ENCODE measurements at places on chromosomes 2 and 18.

- no peak for DNase-seq
These were observed 695.3 kb downstream of the SATB2 start for GRCh38 chr2:198762441-198762840.

GRCh38 chr2:138779406-138779780, 797 bp downstream of the NXPH2 start:
- no peak for DNase-seq

- DNase-seq: no peak
These were observed 60.7 kb upstream of the KIF5C start for GRCh38 chr2:148814143-148814859.

GRCh38 chr2:119760237-119760955, 674 bp downstream of the PTPN4 start:
- no peak for DNase-seq

- DNase-seq: no peak
These were observed 1.5 kb upstream of the SPTBN1 start for GRCh38 chr2:54454548-54455130.

GRCh38 chr18:51121597-51121857, 76.0 kb downstream of the MEX3C start:
- no peak for DNase-seq

- no peak for DNase-seq
These were observed 54.2 kb upstream of the FRZB start for GRCh38 chr2:182920631-182921056.

- no peak for DNase-seq
These were observed 39.5 kb downstream of the NIFK start for GRCh38 chr2:121697108-121697631.

DNA sequence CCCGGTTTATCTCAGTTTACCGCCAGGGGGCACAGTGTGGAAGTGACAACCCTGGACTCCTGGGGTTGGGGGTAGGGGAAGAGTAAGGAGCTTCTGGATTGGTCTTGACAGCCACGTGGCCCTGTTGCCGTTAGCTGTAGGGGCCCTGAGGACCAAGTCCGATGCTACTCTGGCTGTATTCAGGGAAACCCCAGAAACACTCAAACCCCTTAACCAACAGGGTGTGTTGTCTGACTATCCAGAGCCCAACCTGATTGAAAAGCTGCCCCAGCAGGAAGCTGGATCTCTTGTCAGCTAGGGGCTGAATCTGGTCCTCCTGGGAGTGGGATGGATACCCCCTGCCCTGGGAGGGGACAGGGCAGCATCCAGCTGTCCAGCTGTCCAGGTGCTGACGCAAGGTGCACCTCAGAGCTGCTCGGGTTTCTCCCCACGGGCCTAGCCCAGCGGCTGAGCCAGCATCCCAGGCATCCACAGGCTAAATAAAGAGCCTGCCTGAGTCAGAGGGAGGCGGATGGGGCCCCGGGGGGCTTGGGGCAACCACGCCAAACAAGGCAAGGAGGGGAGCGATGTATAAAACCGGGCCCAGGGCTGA, 3.1 kb upstream of the GMPPA start:
- no peak for DNase-seq

DNA sequence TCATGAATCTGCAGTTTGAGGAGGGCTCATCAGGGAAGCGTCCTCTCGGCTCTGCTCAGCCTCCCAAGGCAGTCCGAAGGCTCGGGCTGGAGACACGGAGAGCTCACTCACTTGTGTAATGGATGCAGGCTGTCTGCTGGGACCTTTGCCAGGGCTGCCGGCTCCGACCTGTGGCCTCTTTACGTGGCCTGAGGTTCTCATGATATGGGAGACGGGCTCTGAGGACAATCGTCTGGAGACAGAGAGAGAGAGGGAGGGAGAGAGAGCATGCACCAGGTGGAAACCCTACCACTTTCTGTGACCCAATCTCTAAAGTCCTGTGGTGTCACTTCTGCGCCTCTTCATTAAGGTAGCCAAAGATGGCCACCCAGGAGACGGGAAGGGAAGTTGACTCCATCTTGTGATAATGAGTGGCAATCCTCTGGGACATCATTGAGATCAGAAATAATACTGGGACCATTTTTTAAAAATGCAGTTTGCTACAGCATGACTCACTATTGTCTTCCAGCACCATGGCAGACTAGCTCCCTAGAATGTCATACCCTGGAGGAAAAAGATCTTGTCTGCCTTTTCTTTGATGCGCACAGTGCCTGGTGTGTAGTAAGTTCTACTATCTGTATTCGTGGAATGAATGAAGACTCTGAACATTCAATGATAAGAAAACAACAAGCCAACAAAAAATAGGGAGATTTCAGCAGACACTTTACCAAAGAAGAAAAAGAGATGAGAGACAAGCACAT, 60.2 kb downstream of the CD8B2 start:
- no peak for DNase-seq

- DNase-seq: no peak
These were observed 132.2 kb downstream of the FMNL2 start for GRCh38 chr2:152466980-152467676.

- DNase-seq: no peak
These were observed 183.9 kb downstream of the NBAS start for GRCh38 chr2:15377202-15377601.

DNA sequence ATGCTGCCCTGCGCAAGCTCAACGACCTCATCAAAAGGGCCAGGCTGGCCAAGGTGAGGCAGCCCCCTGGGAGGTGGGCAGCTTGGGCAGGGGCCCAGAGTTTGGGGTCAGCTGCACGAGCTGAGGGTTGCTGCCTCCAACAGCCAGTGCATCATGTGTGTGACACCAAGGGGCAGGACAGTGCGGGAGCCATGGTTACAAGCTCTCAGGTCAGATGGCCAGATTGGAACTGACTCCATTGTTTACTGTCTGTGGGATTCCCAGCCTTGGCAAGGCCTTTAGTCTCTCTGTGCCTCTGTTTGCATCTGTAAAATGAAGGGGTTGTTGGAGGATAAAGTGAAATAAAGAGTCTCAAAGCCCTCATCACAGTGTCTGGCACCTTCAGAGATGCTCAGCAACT, 26.9 kb downstream of the EHD3 start:
- DNase-seq: no peak

- DNase-seq: no peak
These were observed 33.5 kb upstream of the CRIM1 start for GRCh38 chr2:36322108-36322507.

GRCh38 chr2:164457271-164457670, 164.0 kb downstream of the GRB14 start:
- DNase-seq: no peak

DNA sequence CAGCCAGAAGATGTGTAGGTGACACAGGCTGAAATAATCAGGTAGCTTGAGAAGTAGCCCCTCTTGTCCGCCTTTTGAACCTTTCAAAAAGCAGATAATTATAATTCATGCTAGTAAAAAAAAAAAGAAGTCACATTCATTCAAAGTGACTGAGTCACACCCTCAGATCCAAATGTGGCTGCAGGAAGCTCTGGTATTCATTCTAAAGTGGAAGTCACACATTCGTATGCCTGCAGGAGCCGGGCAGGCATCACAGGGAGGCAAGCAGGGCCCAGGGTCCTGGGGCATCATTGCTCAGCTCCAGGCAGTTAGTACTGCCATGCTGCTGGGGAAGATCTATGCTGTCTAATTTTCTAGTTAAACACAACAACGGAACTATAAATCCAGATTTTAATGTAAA, 21.7 kb upstream of the RAB11FIP5 start:
- no peak for DNase-seq

DNA sequence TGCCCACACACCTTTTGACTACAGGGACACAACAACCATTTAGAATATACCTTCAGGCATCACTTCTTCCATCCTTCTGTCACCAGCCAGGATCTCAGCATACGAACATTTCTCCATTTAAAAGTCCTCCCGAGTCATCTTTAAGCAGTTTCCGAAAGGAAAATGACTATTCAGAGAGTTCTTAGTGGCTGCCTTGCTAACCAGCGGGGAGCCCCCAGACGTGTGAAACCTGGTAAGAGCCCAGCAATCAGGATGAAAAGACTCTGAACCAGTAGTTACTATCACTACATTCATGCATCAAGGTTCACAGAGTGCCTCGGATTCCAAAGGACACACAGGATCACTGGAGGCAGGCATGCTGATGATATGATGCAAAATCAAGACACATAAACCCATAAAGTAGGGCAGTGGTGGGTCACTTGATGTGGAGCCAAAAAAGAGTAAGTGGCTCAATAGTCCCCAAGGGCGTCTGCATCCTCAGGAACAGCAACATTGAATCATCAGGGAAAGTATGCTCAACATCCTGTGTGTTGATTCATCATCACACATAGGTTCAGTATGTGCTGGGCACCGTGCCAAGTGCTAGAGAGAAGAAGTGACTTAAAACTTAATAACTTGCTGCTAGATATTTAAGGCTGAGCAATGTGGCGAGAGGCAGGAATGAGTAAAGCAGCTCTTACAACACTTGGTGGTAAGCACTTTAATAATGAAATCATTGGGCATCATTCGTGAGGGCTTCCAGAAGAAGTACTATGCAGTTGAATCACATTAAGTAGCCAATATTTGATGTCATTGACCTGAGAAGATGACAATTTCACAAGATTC, 4.4 kb downstream of the CCL20 start:
- DNase-seq: peak; percentile 15

GRCh38 chr2:106825161-106825560, 60.8 kb downstream of the ST6GAL2 start:
- DNase-seq: no peak

GRCh38 chr18:42028247-42028832, 73.3 kb downstream of the PIK3C3 start:
- DNase-seq: no peak

GRCh38 chr2:8577573-8577972, 104.3 kb upstream of the ID2 start:
- no peak for DNase-seq

GRCh38 chr2:9232166-9232479, 25.5 kb downstream of the ASAP2 start:
- no peak for DNase-seq

GRCh38 chr2:2456721-2457120, 125.6 kb upstream of the MYT1L start:
- no peak for DNase-seq

DNA sequence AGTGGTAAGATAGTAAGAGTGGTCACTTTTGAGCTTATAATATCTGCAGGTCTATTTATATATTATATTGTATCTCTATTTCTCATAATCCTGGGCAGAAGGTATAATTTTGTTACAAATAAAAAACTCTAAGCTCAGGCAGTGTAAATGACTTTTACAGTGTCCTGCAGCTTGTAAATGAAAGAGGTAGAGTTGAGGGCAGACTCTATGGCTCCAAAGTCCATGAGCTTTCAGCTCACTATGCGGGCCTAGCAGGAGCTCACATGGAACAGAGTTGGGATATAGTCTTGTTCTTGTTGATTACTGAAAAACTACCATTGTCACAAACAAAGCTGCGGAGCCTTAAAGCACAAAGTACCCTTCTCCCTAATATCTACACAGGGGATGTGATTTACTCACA, 361.4 kb downstream of the LNPK start:
- no peak for DNase-seq

- no peak for DNase-seq
These were observed 234.5 kb downstream of the TWIST2 start for GRCh38 chr2:239082425-239082824.

DNA sequence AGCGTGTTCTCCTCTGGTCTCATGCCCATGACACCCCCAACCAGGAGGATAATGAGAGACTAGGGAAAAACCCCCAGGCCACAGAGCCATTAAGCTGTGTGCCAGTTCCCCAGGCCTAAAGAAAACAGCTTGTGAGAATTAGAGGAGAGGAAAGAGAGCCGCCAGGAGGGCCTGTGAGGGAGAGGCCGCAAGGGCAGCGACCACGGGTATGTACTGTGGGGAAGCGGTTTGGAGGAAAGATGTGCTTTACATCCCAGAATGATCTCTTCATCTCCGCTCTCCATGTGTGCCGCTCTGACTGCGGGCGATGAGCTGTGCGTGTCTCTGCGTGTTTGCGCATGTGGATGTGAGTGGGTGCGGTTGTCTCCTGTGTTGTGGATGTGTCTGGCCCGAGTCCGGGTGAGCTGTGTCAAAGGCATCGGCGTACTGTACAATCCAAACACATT, 82.9 kb downstream of the DYSF start:
- DNase-seq: no peak

GRCh38 chr18:848062-848861, 36.2 kb upstream of the YES1 start:
- DNase-seq: no peak

DNA sequence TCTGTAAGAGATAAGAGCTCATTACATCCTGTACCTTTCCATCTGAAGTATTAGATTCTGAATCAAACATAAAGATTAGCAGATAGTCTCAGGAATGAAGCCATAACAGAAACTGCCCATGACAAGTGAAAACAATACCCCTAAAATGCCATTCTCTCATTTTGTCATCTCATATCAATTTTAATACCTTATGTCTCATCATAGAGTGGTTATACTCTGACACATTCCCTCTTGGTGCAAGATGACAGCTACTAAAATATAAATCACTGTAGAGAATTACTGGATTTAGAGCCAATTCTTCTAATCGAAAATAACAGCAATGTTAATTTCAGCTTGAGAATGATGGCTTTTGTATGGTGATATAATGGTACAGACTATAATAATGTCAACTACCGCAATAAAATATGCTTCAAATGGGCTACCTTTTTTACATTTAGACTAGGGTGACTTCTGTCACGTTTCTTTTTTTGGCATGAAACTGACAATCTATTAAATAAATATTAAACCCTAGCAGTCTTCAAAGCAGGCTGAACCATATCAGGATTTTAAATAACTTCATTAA, 125.1 kb upstream of the ITGA4 start:
- no peak for DNase-seq

- no peak for DNase-seq
These were observed 280.5 kb upstream of the PIK3C3 start for GRCh38 chr18:41674506-41674905.

DNA sequence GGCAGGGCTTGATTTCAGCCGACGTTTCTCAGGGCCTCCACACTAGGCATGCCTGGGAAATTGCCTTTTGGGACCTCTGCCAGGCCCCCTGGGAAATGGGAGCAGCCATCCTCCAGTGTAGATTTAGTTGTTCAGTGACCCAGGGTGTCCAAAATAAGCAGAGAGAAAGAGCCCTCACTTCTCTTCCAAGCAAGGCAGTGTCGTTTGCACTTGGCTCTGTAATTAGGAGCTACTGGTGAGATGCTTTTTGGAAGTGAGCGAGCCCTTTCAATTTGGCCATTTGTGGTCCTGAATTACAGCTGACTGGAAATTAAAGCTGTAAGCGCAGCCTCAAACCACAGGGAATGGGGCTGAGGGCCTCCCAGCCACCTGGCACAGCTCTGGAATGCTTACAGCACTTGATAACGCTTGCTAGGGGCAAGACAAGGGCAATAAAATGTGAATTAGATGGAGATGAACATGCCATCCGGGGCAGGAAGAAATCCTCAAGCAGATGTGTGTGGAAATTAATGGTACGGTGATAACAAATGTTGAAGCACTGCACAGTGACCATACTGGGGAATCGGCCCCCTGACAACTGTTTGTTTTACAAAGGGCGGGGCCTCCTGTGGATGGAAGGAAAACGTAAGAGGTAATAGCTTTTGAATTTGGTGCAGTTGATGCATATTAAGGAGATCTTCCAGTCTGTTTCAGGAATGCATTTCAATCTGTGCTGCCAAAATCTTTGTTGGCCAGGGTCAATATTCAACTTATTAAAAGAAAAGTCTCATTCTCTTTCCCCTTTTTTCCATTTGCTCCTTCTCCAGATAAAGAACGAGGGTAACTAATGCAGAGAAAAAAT, 173.1 kb downstream of the UXS1 start:
- DNase-seq: no peak

- no peak for DNase-seq
These were observed 172.5 kb downstream of the SMAD2 start for GRCh38 chr18:47758000-47758399.
